ENCODE measurements at places on chromosomes 4 and X.

DNA sequence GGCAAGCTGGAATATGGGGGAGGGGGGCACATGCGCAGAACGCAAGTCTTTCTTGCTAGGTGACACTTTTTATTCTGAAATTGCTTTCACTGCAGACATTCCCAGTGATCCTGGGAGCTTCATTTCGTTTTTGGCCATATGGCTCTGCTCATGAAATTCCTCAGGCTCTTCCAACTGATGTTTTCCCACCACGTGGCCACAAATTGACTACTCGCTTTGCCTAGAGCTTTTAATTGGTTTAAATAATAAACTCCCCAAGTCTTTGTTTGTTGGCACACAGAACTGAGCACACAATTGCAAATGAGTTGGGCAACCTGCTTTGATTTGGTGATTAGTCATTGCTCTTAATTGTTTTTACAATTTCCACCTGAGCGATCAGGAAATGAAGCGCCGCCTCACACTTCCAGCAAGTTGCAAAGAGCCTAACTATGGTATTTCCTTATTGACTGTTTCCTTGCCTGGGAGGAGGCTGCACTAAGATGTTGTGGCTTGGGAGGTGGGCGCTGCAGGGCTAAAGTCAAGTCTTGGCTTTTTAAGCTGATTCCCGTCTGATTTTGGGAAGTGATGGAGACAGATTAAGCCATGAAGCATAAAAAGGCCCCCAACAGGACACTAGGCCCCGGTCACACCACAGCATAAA is 282.5 kb downstream of the ZIC3 start:
- peak; percentile 36 for DNase-seq

DNA sequence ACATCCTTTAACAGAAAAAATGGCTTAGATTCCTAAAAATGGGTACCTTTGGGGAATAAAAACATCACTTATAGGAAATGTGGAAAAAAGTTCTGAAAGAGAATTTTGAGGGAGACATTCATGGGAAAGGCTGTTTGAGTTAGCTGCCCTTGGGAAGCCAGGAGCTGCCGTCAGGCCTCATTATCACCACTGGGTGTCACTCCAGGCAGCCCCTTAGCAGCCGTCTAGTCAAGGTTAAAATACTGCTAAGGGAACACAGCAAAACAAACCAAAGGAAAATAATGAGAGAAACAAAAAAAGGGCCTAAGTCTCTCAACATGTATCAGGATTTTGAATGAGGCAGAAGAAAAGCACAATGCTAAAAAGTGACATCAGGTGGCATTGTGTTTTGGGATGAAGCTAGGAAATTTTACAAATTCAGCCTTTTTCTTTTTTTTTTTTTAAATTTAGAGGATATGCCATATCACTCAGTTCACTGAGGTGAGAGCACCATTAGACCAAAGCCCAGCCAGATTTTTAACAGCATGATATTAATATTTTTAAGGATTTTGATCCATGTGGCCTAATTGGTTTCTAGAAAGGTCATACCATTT is 235.3 kb downstream of the GPAT3 start:
- DNase-seq: peak; percentile 82

DNA sequence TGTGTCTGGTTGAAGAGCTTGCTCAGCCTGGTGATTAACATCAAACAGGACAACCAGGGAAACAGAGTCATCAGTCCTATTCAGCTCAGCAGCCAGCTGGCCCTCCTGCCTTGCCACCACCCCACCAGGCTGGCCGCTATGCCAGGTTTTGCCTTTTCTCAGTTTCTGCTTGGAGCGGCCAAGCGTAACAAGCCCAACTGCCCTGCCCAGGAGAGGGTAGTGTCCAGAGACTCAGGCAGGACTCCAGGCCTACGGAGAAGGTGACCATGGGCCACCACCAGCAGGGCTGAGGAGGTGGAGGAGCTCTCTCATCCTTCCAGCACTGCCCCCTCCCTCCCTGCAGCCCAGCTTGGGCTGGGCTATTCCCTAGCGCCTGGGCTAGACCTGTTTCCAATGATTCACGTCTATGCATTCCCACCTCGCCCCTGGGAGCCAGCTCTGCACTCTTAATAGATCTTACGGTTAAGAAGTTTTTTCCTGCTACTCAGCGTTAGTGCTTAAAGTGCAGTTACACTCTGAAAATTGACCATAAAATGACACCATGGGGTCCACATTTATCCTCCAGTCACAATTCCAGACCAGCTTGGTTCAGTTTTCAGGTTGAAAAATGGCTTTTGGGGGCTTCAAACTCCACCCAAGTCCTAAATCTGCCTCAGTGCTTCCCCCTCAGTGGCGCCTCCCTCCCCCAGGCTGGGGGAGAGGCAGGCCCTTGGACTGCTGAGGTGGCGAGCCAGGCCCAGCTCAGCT is 124.0 kb upstream of the PJA1 start:
- no peak for DNase-seq

DNA sequence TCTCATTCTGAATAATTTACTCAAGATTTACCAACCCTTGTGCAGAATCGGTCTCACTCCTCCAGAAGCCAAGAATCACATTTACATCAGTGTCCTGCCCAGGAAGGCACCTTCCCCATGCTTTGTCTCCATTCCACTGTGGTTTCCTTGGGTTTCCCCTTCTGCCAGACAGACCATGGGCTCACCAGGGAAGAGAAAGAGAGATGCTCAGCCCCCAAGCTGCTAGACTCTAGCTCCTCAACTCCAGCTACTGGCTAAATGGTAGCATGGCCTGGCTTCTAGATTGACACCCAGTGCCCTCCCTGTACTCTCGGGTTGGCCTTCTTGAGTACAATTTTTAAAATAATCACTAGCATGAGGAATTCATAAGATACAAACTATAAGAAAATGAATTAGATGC is 12.9 kb downstream of the TLR10 start:
- no peak for DNase-seq

DNA sequence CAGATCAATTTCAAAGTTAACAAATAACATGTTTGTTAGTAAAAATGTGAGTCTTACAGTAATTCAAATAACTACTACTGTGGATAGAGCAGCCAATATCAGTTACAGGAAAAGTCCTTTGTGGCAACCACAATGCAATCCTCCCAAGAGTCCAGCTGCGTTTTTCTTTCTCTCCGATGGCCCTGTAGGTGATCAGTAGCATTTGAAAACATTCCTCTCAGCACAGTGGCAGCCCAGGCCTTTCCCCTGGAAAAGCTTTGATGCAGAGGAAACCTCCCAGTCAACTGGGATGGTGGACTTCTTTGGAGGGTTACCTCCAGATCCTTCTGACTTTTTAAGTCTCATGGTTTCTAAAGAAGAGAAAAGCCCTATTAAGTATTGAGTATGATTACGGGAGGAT is 18.0 kb upstream of the PDZD4 start:
- DNase-seq: peak; percentile 67

- DNase-seq: no peak
Observed at GRCh38 chrX:107985033-107985432, 2.9 kb upstream of the TEX13B start.

DNA sequence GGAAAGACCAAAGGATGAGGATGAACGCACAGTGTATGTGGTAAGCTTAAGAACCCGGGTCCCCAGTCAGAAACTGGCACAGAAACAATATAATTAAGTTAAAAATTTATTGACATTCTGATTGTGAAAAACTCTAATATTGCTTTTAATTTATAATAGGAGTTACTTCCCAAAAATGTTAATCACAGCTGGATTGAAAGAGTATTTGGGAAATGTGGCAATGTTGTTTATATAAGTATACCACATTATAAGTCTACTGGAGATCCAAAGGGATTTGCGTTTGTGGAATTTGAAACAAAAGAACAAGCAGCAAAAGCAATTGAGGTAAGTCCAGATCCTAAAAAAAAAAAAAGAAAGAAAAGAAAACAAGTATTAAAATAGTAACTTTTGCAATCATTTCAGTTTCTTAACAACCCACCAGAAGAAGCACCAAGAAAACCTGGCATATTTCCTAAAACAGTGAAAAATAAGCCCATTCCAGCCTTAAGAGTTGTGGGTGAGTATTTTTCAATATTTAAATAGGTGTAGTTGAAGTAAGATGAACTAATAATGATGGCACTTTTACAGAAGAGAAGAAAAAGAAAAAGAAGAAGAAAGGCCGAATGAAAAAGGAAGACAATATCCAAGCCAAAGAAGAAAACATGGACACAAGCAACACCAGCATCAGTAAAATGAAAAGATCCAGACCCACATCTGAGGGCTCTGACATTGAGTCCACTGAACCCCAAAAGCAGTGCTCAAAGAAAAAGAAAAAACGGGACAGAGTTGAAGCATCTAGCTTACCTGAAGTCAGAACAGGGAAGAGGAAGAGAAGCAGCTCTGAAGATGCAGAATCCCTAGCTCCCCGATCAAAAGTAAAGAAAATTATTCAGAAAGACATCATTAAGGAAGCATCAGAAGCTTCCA is 9.9 kb downstream of the LARP7 start:
- DNase-seq: no peak

DNA sequence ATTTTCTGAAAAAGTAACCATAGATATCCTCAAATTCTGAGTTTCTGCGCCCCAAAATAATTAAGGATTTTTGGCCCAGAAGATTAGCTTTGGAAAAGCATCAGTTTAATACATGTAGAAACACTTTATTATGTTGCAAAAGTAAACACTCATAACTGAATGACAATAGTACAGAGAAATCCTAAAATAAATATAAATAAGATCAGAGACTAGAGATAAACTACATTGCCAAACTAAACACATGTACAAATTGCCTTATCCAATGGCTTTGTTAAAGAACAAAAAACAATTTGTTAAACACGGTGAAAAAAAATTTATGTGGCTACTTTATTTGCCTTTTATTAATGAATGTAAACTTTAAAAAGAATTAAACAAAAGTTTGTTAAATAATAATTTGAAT is 17.5 kb downstream of the SPOCK3 start:
- no peak for DNase-seq

- no peak for DNase-seq
Observed at GRCh38 chr4:128608006-128608405, 201.5 kb upstream of the JADE1 start.

- DNase-seq: no peak
Observed at GRCh38 chr4:20532871-20533870, 167.1 kb upstream of the PACRGL start.

GRCh38 chr4:54234497-54235205 is 5.6 kb downstream of the PDGFRA start:
- peak; percentile 6 for DNase-seq

DNA sequence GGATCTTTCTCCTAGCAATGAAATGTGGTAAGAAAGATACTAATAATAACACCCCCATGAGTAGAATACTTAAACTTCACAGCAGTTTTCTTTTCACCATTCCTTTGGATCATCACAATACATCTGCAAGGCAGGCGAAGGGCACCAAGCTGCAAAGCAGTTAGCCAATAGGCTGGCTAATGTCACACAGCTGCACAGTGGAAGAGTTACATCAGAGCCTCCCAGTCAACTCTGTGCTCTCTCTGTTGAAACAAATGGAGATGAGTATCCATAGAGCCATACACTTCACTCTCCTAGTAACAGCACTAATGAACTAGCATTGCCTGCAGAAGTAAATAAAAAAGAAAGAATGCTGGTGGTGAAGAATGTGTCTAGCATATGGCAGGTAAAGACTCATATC is 139.0 kb downstream of the ATG4A start:
- DNase-seq: no peak

GRCh38 chrX:49996474-49996873 is 74.1 kb downstream of the CLCN5 start:
- DNase-seq: no peak

- DNase-seq: no peak
Observed at GRCh38 chrX:18896680-18897544, 87.0 kb downstream of the PHKA2 start.

GRCh38 chr4:164616961-164617360 is 137.0 kb upstream of the SMIM31 start:
- DNase-seq: no peak

- DNase-seq: peak; percentile 55
Observed at GRCh38 chr4:95729596-95729995, 110.3 kb upstream of the PDHA2 start.

- DNase-seq: peak; percentile 53
Observed at GRCh38 chr4:74933562-74934015, 673 bp downstream of the PARM1 start.

DNA sequence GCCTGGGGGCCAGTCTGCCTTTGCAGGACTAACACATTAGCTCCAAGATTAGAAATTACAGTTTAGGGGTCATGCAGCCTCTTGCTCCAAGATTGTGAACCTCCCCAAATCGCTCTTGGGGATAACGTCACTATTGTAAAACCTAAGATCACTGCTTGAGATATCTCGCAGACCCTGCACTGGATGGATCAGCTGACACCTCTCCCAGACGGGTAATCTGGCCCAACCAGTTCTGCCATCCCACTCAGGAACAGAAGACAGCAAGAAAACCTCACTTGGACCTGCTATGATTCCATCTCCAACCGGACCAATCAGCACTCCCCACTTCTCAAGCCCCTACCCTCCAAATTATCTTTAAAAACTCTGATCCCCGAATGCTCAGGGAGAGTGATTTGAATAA is 431.2 kb downstream of the GPM6A start:
- DNase-seq: no peak

- peak; percentile 55 for DNase-seq
Observed at GRCh38 chrX:16695079-16695676, 17.3 kb downstream of the CTPS2 start.

- no peak for DNase-seq
Observed at GRCh38 chr4:140344101-140344500, 29.3 kb upstream of the SCOC start.

DNA sequence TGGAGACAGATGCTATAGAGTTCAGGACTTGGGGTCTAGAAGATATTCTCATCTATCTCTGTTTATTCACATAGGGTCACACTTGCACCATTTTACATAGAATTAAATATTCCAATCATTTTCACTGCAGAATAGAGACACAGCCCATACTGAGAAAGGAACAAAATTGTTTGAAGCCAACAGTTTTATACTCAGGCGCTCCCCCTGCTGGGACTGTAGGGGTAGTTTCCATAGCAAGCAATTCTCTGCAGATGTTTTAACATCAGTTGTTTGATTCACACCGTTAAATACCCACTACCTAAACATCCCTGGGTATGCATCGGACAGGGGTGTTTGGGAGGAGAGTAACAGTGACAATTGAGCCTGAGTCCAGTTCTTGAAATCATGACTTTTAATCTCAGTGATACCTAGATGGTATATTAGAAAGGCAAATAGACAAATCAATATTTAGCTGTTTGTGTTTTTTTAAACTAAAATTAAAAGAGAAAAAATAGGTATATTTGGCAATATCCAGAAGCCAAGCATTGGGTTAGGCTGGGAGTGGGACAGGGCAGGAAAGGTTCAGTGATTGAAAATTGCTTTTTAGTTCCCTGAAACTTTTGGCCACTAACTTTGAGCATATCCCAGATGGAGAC is 33.8 kb downstream of the LONRF3 start:
- peak; percentile 49 for DNase-seq

DNA sequence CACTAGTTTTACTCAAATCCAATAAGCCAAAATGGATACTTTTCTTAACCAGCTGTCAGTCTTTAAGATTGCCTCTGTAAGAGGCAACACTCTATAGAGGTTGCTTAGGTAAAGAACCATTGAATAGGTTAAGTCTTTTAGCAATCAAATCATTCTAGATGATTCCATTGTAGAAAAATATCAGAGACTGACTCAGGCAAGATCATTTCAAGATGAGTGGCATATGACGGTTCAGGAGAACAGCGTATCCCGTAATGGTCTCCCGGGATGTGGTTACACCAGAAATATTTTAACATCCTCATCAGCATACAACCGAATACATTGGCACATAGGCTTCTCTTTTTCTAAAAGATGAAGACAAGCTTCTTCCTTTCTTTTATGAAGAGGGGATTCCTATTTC is 641.7 kb upstream of the AGA start:
- no peak for DNase-seq
